HAP-1 (cell line): ENCODE measurements at places on chromosomes 13 and 19.
A peak's percentile ranks its signal among the peaks of the same experiment; 100 is the strongest.

DNA sequence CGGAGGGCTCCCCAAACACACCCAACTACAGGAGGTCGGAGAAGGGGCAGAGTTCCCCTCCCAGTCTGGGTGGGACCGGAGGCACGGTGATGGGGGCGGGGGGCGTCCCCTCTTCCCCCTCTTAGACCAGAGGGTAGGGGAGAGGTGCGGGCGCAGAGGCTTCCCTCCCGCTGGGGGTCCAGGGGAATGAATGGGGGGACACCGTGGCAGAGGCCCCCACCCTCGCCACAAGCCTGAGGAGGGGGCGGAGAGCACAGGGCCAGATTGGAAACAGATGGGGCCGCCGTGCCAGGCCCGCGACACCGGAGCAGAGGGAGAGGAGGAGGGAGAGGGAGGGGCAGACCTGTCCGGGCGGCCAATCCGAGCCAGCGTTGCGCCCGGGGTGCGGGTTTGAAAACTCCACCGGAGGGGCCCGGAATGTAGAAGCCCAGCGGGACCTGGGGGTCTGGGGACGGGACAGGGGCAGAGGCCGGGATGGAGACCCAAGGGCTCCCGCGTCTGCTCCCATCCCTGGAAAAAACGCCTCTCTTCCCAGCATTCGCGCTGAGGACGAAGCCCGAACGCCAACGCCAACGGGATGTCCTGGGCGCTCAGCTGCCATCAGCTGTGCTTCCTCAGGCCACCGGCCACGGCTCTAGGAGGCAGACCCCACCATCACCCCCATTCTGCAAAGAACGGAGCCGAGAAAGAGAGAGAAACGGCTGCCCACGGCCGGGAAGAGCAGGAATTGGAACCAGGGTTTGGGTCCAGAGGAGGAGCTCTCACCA, 46.8 kb downstream of the PTPRS start:
- peak; percentile 71 for DNase-seq

DNA sequence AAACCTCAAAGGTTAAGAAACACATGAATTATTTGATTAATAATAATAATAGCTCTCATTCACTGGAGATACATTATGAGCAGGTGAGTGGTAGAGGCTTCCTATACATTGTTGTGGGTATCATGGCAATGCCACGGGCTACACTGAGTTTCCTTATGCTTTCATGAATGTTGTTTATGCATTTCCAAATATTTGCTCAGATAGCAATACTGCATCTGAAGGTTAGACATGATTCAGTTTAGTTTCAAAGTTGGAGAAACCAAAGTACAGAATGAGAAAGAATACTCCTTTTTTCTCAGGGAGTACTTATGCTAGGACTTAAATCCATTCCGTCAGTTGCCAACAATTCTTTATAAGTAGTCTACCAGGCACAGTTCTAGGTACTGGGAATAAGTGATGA, 108.5 kb downstream of the FRY start:
- no peak for DNase-seq

DNA sequence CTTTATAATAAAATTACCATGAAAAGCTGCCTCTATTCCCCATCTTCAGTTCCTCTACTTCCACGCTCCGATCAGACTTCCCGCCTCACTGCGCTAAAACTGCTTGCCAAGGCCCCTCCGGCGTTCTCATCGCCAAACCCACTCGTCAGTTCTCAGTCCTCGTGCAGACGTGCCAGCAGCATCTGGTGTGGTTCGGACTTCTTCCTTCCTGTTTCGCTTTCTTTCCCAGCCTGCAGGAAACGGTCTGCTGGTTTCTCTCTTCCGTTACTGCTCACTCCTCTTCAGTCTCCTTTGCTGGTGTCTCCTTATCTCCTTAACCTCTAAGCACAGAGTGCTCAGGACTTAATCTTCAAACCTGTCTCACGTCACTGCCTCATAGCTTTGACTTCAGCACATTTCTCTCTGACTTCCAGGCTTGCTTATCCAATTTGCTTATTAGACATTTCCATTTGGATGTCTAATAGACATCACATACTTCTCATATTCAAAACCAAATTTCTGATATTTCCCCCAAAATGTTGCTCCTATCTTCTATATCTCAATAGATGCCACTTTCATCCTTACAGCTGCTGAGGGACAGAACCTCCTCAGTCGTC, 40.3 kb downstream of the RCBTB2 start:
- no peak for DNase-seq

- DNase-seq, result peak; percentile 69
These were observed 47.4 kb upstream of the TMTC4 start for GRCh38 chr13:100721885-100722512.

- no peak for DNase-seq
These were observed 147.5 kb downstream of the VWA8 start for GRCh38 chr13:41813426-41813825.

GRCh38 chr13:31042481-31043165, 110.2 kb downstream of the TEX26 start:
- no peak for DNase-seq

DNA sequence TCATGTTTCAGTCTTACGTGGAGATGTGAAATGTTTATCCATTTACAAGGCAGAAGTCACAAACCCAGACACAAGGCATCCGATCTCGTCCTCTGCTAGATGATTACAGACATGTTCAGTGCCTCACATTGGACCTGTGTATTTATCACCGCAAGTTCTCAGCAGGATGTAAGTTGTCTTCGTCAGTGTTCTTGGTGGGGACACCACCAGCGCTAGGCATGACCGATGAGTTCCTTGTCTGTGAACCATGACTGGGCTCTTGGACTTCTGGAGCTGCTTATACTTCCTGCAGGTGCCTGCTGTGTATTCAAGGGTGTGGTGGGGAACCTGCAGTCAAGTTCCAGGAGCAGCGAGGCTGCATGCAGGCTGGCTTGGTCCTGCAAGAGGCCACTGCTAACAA, 105.4 kb downstream of the URI1 start:
- DNase-seq, result no peak

DNA sequence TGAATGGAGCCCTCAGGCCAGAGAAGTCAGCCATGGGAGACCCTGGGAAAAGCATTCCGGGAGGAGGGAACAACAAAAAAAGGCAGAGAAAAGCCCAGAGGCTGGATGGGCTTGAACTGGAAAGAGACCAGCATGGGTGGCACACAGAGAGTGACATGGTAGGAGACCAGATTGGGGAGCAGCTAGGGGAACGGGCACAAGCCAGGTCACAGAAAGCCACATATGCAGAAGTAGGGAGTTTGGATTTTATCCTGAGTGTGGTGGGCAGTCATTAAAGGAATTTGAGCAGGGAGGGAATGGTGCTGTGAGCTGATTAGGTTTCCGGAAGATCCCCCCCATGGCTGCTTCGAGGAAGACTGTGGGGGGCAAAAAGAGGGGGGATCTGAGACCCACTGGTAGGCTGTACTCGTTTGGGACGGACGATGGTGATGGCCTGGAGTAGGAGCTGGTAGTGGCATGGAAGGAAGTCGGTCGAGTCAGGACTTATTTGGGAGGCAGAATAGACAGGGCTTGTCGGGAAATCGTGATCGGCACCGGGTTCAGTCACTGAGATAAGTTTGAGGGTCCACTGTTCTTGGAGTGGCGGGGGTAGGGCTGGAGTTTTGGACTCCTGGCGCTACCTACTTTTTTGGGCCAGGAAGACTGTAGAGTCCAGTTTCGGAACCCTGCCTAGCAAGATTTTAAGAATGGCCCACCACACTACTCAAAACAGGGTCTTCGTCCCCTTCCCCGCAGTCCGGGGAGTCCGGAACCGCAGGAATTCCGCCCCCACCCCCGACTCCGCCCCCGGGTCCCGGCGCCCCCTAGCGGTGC, 949 bp downstream of the SERTAD1 start:
- peak; percentile 20 for DNase-seq

DNA sequence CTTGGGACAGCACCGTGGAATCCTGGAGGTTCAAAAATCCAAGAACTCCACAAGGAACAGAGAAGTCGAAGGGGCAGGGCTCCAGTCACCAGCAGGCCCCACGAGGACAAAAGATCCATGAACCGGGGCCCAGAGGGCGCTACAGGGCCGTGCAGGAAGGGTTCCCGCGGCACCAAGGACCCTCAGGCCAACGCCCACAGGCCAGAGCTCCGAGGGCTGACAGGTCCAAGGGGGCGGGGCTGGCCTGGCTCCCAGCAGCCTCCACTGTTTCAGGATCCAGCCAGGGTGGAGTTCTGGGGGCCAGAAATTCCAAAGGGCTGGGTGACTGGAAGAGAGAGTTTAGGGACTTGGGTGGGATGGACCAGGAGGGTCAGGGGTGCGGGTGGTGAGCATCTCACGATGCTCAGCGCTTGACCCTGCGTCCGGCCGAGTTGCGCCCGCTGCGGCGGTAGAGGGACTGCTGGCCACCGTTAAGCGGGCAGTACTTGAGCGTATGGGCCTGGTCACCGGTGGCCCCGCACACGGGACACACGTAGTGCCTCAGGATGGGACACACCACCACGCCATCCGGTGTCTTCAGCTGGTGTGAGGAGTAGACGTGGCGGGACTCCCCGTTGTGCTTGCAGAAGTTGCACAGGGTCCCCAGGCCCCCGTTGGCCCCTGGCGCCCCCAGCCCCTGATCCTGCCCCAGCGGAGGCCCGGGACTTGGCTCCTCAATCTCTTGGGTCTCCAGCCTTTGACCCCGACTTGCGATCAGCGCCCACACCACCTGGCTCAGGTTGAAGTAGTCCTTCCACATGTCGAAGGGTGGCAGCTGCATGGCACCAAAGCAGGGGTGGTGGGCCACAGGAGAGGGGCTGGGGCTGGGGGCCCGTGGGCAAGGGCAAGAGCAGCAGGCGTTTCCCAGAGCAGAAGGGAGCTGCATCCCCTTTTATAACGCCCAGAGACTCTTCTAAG, at the start of gene NANOS2:
Gene NANOS2, minus strand, starts transcription at position 905 of the 957 bp plus-strand sequence. Its CDS starts 85 bp downstream, at position 820.
- DNase-seq, result no peak

GRCh38 chr13:63517371-63517770, 2101.7 kb upstream of the PCDH20 start:
- DNase-seq, result no peak

- no peak for DNase-seq
These were observed 7.3 kb downstream of the KLK8 start for GRCh38 chr19:50994129-50994528.

GRCh38 chr19:48461982-48462655, 6.7 kb downstream of the KCNJ14 start:
- DNase-seq, result peak; percentile 57

- no peak for DNase-seq
These were observed 293.5 kb downstream of the SPRY2 start for GRCh38 chr13:80047406-80047805.

DNA sequence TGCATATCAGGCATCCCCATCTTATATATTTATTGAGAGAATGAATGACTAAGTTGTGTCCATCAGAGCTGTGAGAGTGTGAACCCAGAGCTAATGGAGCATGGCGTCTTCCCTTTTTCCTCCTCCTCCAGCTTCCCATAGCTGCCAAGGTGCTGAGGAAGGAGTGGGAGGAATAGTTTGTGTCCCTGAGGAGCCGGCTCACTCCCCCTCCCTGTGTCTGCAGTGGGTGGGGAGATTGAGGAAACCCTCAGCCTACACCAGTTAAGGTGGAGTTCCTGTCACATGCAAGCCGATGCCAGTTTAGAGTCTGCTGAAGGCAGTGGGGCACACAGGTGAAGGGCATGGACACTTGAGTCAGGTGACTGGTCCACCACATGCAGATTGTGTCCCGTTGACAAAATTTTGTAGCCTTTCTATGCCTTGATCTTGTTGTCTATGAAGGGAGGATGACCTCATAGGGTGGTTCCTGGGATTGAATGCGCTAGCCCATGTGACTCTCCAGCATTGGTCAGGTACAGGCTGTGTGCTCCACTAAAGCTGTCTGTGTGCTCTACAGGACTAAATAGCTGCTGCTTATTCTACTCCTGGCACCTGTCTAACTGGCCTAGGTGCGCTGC, 47.6 kb upstream of the GPI start:
- DNase-seq, result no peak

DNA sequence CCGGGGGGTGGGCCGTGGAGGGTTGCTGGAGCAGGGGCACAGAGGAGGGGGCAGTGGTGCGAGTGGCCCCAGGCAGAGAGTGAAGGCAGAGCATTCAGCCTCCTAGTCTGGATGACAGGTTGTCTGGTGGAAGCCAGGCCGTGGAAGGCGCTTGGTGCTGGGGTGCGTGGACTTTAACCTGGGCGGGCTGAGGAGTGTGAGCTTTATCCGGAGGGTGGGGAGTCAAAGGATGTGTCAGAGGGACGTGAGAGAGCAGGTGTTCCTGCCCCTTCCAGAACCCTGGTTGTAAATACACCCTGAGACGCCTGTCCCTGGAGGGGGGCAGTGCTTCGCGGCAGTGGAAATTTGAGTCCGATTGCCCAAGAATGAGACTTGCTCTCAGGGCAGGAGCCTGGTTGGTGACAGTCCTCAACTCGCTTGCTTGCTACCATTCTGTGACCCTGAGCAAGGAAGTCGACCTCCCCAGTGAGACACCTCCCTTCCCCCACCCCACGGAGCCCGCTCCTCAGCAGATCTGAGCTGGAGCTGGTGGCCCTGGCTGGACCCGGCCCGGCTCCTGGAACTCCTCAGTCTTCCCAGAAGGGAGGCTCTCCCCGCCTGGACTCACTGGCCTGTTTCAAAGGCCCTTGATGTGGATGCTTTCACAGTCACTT, 2.3 kb downstream of the SPPL2B start:
- DNase-seq, result no peak

GRCh38 chr19:2376784-2377519, 16.9 kb downstream of the TMPRSS9 start:
- no peak for DNase-seq

- DNase-seq, result no peak
These were observed 13.6 kb downstream of the CCNA1 start for GRCh38 chr13:36445891-36446351.

- no peak for DNase-seq
These were observed 36.0 kb downstream of the SPTBN4 start for GRCh38 chr19:40502647-40503319.

GRCh38 chr13:85812282-85812681, 13.1 kb upstream of the SLITRK6 start:
- DNase-seq, result no peak

GRCh38 chr13:50685491-50685890, 158.0 kb downstream of the DLEU7 start:
- peak; percentile 73 for DNase-seq

DNA sequence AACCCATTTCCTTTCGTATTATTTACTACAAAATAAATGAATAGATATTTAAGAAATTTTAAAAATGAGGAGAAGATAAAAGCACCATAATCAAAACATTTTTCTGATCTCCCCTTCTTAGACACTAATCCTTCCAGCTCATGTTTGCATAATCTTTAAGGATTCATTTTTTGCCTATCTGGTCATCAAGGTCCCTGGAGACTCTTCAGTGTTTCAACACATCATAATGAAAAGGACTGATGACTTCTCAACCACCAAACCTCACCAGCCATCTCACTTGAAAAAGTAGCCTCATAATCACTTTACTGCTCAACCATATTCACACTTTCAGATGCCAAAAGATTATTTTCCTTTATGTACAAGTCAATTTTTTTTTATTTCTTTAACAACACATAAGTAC, 80.1 kb downstream of the DCLK1 start:
- no peak for DNase-seq
